ENCODE measurements at places on chromosomes 6 and 20.

GRCh38 chr20:41436679-41437078 lies 70.1 kb upstream of the EMILIN3 start:
- DNase-seq = peak; percentile 45

DNA sequence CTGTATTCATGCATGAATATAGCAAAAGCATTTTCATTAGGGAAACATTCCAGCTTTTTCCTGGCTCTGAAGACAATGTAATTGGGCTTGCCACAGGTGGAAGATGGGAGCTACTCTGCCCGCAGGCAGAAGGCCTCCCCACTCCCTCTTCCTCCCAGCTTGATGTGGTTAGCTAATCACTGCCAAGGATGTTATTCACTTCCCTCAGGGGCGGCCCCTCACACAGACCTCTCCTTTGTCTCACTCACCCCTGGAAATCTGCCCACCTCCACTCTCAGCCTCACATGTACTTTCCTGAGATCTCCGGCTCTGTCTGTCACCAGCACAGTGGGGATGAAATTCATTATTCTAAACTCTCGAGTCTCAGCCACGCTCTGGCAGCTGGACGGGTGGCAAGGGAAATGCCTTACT lies 100.7 kb downstream of the ANKRD60 start:
- DNase-seq = peak; percentile 99

DNA sequence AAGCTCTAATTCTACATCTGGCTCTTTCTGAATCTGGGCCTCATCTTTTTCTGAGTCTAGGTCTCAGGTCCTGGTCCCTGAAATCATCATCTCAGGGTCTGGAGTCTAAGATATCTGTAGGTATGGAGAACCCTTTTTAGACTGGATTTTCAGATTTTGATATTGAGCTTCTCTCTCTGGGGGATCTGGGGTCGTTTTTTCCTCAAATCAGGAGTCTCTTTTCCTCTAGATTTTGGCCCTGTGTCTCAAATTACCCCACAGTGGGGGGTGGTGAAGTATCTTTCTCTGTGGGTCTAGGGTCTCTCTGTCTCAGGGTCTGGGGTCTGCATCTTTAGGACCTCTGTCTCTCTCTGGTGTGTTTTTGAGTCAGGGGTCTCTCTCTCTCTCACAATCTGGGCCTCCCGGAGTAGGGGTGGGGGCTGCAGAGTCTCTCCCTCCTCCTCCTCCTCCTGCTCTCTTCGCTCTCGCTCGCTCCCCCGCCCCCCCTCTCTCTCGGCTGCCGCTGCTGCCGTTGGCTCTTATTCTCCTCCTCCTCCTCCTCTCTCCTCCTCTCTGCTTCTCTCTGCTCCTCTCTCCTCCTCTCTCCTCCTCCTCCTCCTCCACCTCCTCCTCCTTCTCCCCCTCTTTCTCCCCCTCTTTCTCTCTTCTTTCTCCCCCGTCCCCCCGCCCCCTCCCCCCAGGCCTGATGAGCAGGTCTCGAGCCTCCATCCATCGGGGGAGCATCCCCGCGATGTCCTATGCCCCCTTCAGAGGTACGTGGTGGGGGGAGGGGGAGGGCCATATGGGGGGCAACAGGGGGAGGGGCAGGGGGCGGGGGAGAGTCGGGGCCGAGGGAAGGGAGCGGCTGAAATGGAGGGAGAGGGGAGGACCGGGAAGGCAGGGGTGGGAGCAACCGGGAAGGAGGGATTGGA lies at the start of gene SYNGAP1:
Gene SYNGAP1, plus strand, starts transcription at position 486 of the 911 bp plus-strand sequence. Its CDS starts 200 bp downstream, at position 686.
- DNase-seq = peak; percentile 49

GRCh38 chr20:51353491-51353890 lies 189.0 kb downstream of the NFATC2 start:
- DNase-seq = no peak

DNA sequence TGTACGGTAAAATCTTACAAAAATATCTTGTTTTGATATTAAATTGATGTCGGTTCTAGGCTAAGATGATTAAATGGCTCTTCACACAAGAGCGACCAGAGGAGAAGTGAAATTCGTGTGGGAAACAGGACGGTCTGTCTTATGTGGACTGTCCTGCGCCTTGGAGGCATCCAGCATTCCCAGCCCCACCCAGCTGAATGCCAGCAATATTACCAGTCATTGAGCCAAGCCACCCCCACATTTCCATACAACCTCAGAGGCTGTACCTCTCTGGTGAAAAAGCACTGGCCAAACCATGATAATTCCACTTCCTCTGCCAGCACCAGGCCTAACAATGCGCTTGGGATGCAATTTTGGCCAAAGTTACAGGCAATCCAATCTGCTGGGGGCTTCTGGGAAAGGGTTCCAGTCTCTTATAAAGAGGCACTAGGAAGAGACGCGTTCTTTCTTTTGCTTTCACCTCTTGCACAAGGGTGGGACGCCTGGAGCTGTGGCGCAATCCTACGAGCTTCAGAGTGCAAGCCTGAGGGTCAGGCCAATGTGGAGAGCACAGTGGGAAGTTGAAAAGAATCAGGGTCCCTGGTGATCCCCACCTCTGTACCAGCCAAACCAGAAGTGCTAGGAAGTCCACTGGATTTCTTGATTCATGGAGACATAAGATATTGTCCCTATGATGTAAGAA lies 213.1 kb downstream of the PREX1 start:
- DNase-seq = no peak

GRCh38 chr6:5998711-5999687 lies 7.7 kb downstream of the NRN1 start:
- no peak for DNase-seq

DNA sequence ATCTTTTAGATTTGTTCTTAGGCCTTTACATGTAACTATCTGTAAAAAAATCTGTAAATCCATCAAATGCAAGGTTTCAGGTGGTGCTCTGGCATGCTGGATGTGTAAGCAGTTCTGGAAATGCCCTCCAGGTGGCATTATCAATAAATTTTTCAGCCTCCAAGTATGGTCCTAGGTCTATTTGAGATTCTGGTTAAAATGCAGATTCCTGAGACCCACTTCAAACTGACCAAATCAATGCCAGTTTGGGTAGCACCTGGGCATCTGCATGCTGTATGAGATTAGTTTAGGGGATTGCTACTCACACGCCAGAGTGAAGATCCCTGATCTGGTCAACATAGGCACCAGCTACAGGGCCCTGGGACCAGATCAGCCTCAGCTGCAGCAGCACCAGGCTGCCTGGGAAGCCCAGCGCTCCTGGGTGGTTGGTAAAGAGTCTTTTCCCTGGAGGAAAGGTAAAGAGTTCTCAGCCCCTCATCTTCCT lies 507.3 kb upstream of the CITED2 start:
- peak; percentile 62 for DNase-seq

- no peak for DNase-seq
Observed at GRCh38 chr20:54526801-54527200, 51.4 kb downstream of the DOK5 start.

DNA sequence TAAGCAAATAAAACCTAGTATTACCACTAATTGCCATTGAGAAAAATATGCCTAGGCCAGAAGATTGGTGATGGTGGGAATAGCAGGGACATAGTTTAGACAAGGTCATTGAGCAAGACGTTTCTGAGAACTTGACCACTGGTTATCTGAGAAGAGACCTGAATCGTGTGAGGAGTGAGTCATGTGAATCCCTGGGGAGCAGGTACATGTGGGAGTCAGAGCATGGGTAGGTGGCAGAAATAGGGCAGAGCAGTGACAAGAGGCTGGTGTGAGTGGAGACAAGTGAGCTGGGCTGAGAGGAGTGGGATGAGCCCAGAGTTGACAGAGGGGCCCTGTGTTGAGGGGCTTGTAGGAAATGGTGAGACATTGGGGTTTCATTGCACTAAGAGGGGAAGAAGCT lies 16.4 kb downstream of the MICA start:
- no peak for DNase-seq

DNA sequence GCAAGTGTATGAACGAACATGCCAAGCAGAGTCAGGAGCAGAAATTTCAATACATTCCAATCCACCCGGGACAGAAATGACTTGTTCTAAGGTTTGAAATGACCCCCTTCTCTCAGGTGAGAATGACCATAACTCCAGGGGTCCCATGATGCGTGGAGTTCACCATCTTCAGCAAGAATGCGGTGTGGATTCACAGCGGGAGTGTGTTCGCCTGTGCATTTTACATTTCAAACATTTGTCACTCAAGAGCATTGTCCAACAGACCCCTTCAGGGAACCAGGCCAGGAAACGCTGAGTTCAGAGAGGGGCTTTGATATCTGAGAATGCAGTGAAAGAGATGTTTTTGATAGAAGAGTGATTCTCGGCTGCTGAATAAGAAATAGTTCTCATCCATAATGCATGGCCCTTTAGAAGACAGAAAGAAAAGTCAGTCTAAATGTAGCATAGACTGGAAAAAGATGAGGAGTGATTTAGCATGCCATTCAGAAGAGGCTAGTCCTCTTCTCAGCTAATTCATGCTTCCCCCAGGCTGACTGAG lies 200.3 kb upstream of the KCNG1 start:
- DNase-seq = no peak

DNA sequence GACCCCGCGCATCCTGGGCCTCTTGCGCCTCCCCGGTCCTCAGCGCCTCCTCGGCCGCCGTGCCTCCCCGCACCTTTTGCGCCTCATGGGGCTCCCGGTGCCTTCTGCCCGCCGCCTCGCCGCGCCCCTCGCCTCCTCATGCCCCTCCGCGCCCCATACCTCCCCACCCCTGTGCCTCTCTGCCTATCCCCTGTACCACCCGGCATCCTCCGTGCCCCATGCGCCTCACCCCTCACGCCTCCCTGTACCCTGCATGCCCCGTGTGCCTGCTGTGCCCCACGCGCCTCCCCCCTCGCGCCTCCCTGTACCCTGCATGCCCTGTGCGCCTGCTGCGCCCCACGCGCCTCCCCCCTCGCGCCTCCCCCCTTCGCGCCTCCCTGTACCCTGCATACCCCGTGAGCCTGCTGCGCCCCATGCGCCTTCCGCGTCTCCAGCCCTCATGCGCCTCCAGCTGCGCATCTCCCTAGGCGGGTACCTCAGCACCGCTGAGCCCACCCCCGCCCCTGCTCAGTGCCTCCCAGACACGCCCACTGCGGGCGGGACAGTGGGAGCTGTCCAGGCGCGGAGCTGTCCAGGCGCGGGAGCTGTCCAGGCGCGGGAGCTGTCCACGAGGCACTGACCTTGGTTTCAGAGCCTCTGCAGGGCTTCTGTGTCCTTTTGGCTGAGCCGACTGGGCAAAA lies 37.1 kb downstream of the IGF2R start:
- DNase-seq = no peak

DNA sequence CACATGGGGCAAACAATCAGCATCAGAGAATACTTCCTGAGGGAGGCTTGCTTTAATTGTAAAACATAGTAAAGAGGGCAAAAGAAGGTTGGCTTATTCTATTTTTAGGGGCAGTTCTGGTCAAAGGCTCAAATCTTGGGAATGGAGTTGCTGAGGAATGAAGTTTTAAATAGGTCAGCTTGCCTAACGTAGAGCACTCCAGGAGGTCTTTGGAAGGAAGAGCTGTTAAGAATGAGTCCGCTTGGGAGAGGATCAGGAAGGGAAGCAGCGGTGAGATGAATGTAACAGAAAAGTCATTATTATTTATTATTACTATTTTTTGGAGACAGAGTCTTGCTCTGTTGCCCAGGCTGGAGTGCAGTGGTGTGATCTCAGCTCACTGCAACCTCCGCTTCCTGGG lies 108.7 kb downstream of the ZFAND3 start:
- DNase-seq = no peak

DNA sequence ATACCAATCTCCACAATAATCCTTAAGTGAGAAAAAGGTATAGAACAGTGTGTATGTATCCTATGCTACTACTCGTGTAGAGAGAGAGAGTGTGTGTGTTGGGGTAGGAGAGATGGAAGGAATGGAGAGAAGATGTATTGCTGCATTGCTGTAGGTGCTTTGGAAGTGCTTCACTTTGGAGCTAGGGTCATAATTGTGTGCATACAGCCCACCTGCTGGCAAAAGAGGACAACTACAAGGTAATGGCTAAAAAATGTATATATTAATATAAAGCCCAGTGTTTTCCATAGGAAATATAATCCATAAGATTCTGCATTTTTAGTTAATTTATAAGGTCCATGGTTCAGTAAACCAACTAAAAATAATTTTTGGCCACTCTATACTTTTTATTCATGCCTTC lies 36.1 kb downstream of the SERAC1 start:
- DNase-seq = peak; percentile 18

DNA sequence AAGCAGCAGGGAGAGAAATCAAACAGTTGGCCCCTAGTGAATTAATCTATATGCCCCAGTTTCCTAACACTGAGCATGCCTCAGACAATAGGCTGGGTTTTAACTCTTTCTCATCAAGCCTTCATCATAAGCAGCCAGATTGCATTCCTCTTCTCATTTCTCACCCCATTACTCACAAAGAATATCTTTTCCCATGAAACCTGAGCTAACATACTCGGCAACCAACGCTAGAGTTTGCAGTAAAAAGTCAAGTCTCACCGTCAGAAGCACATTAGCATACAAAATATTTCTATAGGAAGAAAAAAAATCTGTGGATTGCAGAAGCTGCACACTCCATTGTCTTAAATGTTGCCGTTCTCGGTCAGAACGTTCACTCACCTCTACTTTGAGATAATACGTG lies 429.9 kb upstream of the ARID1B start:
- no peak for DNase-seq

DNA sequence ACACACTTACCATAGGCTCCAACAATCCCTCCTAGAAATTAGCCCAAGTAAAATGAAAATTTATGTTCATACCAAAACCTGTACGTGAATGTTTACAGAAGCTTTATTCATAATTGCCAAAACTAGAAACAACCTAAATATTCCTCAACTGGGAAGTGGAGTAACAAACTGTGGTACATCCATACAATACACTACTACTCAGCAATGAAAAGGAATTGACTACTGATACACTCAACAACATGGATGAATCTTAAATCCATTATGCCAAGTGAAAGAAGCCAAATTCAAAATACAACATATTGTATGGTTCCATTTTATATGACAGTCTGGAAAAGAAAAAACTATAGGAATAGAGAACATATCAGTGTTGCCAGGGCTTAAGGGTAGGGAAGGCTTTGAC lies 19.7 kb upstream of the MMP24 start:
- DNase-seq = no peak

DNA sequence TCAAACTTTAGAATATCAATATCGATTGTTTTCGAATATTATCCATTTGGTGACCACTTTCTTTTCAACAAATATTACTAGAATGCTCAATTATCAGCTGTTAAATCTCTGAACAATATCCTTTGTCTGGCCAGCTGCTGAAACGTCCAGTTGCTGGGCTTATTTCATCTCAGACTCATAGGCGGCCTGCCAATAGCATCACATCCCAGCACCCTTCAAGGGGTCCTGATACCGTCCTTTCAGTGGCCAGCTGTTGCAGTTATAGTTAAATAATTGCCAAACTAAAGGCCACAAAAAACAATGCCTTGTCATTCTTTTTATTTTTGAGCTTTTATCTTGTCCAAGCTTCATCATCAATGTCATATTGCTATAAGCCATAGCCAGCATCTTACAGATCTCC lies 1006.8 kb upstream of the MANEA start:
- no peak for DNase-seq

- DNase-seq = no peak
Observed at GRCh38 chr20:37265152-37265551, 3.5 kb upstream of the GHRH start.

DNA sequence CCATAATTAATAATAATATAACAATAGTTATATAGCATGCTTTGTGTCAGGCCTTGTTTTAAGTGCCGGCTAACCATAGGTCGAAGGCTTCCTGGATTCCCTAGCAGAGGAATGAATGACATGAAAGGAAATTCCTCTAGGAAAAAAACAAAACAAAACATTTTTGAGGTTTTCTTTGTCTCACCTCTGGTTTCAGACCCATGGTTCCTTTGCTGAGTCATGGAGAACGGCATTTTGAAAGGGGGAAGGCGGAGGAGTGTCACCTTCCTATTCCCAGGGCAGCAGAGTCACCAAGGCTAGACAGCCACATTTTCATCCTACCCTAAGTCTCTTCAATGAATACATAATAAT lies 25.3 kb upstream of the CCND3 start:
- DNase-seq = peak; percentile 87
